ENCODE measurements at places on chromosomes 1 and 21. TPM values are rescaled to one million over a fixed set of nuclear protein-coding genes. Genes with fewer than 3 reads are reported as not detected.

- DNase-seq, result no peak
These were observed 34.5 kb upstream of the DIPK1A start for GRCh38 chr1:92995441-92996430.

GRCh38 chr1:150780510-150780909, 14.9 kb upstream of the CTSS start:
- DNase-seq, result no peak

DNA sequence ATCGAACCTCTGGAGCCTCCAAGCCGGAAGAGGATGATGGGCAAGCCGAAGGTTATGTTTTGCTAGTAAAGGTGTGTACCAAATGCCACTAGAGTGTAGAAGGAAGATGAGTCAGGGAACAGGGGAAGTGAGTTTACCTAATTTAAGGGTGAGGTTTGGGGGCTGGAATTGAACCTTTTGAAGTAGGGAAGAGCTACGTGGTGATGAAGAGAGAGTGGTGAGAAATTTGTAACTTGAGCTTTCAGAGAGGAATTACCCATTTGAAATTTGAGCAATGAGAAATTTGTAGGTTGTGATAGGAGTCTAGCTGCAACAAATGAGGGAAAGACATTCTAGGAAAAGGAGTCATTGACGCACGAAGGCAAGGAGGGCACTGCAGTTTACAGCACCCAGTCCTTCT, 70.0 kb upstream of the TENT5C start:
- no peak for DNase-seq

- DNase-seq, result no peak
These were observed 853 bp downstream of the USP16 start for GRCh38 chr21:29025328-29025713.

DNA sequence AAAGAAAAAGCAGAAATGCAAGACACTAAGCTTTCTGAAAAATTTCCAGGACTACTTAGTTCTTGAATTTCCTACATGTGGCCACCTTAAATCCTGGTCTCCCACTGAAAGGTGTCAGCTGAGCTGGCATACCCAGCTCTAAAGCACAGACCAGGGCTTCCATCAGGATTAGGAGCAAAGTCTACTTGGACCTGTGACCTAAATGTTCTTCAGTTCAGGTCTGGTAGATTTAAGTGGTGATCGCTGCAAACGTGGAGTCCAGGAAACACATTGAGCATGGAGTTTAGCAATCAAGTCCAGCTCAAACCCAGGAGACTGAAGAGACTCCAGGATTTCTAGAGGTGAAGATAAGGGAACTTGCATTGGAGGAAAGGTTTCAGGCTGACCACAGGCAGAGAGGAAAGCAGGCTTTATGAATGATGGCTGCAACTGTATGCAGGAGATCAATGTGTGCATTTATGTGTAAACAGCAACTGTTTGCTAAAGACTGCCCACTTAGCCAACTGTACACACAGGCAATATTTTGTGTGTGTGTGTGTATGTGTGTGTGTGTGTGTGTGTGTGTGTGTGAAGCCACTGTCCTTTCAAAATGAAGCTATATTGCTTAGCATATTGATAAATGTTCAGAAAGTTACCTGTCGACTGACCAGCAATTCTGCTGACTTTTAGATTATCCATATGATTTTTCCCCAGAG, 75.2 kb downstream of the LMX1A start:
- no peak for DNase-seq

GRCh38 chr1:29382851-29383745, 146.8 kb downstream of the PTPRU start:
- DNase-seq, result no peak

GRCh38 chr21:21000591-21001175, 2.5 kb downstream of the NCAM2 start:
- DNase-seq, result no peak

- DNase-seq, result no peak
These were observed 64.3 kb upstream of the LRRC8B start for GRCh38 chr1:89460325-89460724.

DNA sequence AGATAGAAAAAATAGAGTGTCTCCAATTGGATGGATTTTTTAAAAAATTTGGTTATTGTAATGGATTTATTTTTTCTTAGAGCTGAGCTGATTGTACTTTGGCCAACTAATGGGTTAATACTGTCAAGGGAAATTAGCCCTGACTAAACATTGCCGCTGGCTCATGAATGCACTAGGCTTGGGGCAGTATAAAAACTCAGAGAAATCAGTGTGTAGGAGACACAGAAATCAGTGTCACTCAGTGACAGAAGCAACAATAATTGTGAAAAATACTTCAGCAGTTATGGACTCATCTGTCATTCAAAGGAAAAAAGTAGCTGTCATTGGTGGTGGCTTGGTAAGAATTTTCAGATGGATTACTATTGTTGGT, at the start of gene KMO:
TSS of gene KMO (plus strand) at position 217 of the 370 bp plus-strand sequence. CDS start at position 284, 67 bp downstream.
- DNase-seq, result no peak

DNA sequence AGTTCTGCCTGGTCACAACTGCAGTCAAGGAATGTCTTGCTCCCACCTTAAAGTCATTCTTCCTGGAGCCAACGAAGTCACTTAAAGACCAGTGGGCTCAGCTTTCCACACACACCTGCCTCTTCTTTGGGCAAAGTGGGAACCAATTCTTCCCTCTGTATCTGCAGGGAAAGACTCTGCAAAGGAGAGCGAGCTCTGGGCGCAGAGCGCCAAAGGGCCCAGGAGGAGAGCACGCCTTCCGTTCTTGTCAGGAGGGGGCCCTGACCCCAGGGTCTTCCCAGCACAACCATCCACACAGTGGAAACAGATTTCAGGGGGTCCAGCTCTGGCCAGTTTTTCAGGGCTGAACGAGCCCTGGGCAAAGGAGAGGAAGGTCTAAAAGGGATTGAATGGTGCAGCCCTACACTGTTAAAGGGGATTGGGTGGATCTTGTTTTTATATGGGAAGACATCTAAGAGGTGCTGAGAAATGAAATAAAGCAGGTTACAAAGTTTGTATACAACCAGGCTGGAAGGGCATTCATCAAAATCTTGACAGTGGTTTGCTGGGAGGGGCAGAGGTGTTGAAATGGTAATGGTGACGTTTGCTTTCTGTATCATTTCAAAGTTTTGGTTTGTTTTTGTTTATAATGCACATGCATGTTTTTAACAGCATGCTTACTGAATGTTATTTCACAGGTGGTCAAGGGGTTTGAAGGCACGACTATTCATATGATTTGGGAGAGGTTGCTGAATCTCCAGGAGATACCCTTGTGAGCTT, 6.8 kb upstream of the OLIG2 start:
- DNase-seq, result no peak

- DNase-seq, result no peak
These were observed 533.0 kb upstream of the PRMT6 start for GRCh38 chr1:106523497-106523896.

- no peak for DNase-seq
These were observed 37.4 kb downstream of the PAX7 start for GRCh38 chr1:18668046-18668445.

GRCh38 chr1:172184506-172185191, 235.8 kb upstream of the C1orf105 start:
- DNase-seq, result no peak

GRCh38 chr1:59018446-59018845, 234.6 kb upstream of the JUN start:
- no peak for DNase-seq

DNA sequence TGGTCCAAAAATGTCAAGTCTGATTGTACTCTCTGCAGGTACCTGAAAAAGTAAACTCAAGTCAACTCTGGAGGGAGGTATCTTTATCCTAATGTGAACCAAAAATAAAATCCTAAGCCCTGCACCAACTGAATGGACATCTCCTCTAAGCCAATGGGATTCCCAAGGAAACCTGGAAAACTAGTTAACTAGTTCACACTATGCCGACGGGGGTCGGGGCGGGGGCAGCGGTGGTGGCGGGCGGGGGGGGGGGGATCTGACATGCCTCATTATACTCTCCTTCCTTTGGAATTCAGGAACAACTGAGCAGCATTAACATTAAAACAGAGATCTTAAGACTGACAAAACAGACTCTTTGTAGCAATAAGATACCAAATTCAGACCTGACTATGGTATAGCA, 452.6 kb upstream of the CAMK1G start:
- DNase-seq, result no peak

DNA sequence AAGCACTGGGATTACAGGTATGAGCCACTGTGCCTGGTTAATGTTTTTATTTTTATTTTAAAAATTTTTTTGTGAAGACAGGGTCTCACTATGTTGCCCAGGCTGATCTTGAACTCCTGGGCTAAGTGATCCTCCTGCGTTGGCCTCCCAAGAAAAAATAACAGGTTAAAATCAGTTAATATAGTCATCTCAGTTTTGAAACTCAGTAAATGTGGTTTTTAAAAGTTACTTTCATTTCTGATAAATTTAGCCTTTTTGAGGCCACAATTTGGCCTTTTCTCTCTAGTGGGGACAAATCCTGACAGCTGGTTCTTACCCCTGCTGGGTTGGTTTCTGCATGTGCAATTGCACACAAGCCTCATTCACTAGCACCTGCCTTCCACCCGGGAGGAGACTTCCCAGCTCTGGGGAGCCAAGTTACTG, 13.3 kb downstream of the PMF1 start:
- no peak for DNase-seq

DNA sequence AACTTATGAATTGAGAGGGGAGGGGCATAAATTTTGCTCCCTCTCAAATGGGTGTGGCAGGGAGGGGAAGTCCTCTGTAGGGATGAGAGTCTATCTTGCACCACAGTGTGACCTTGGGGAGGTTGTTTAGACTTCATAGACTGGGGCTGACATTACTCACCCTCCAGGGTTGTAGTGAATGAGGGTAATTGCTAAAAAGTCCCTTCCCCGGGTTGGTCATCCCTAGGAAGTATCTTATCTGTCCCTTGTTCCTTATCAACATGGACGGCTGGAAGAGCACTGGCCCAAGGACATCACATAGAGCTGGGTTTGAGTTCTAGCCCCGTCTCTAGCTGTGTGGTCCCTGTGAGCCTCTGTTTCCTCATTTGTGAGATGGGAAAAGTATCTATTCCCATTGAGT, 52.4 kb upstream of the SLC2A1 start:
- no peak for DNase-seq

GRCh38 chr1:82503822-82504221, 703.1 kb downstream of the ADGRL2 start:
- DNase-seq, result no peak

DNA sequence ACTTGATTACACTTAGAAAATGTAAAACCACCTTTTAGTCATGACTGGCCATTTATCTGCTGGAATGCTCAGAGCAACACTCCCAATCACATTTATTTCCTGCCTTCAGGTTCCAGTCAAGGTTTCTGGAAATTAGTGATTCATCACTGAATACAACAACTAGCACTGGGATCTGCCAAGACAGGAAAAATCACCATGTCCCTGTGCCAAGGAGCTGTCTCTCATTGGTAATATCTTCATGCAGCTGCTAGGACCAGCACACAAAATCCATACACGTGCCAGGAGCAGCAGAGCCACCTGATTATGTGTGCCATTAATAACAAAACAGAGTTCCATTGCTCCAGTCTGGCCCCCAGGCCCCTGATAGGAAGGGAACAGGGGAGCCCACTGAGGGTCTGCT, 194.6 kb downstream of the TNR start:
- peak; percentile 63 for DNase-seq

DNA sequence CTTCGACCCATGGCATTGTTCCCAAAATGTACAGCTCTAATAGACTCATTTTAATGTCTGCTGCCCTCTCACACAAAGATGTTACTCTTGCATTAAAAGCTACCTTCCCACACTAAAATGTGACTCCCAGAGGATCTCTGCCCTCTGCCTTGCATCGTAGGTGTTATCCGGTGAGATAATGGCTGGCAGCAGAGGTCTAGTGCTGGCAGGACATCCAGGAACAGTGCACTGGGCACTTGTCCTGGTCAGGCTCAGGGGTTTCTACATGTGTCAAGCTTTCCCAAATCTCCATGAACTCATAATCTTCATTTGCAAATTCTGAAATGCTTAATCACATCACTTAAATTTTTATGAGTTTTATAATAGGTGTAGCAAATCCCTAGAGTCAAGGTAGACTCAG, 310.6 kb downstream of the LRRIQ3 start:
- no peak for DNase-seq

Gene OR6K3
- not detected for total RNA-seq

Gene RIPK4
- total RNA-seq, result 20.5 TPM

Gene TPTE
- total RNA-seq, result not detected

Gene C1QTNF12
- total RNA-seq, result 0.88 TPM

Gene NCF2
- 86.1 TPM for total RNA-seq
